ENCODE measurements at places on chromosomes 6 and 20.

DNA sequence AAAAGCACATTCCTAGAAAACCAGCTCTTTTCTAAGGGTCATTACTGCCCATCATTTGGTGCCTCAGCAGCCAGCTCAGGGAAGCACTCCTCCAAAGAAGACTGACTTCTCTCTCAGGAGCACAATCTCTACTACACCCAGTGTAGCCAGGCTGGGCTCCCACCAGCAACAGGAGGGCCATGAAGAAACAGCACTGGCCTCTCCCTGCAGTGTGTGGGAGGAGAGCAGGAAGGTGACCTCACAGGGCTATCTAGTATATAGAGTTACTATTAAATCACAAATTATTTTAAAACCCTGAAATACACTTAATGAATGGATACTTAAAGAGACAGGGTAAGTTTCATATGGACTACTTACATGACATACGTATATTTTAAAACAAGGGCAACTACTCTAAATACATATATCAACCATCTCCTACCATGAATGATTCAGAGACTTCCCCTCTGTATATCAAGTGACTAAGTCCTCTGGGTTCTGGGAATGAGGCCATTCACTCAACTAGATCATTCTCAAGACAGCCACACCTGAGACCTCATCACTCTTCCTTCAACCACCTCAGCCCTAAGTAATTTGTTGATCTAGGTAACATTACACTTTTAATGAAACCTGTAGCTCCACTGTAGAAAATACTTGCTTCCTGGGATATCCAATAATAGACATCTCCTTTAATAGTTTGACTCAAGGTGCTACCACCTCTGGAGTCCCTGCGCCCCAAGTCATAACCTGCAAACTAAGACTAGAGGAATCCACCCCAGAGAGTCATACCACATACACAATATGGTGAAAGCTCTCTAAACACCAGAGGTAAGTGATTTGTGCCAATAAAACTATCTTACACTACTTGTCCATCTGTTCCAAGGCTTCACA, 25.2 kb downstream of the TBX18 start:
- DNase-seq: no peak

DNA sequence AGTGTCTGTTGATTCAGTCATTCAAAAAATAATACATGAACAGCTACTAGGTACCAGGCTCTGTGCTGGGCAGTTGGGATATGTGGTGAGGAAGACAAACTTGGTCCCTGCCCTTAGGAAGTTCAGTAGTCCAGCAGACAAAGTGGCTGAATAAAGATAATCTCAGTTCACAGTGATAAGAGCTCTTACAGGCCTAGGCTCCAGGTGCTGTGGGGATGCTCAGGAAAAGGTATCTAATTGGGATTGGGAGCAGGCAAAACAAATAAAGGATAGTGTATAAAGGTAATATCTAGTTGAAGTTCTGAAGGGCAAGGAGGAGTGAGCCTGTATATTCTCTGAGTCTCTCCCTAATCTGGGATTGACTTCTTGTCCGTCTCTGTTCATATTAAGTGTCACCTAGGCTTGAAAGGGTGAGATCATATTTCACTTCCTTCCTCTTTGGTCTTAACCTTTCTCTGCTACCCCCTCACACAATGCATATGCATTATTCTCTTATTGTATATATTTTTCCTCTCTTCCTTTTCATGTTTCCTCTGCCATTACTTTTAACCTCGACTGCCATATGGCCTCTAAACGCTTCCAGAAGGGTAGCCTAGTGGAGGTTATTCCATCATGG, 13.5 kb downstream of the PTPN1 start:
- no peak for DNase-seq

- no peak for DNase-seq
These were observed 56.5 kb downstream of the RSPH3 start for GRCh38 chr6:158943380-158944032.

- no peak for DNase-seq
These were observed 2.9 kb upstream of the TRIM39 start for GRCh38 chr6:30323806-30324205.

- DNase-seq: peak; percentile 10
These were observed 437.6 kb downstream of the MAFB start for GRCh38 chr20:40251284-40251932.

- no peak for DNase-seq
These were observed 22.1 kb upstream of the ARHGAP18 start for GRCh38 chr6:129732034-129732433.

DNA sequence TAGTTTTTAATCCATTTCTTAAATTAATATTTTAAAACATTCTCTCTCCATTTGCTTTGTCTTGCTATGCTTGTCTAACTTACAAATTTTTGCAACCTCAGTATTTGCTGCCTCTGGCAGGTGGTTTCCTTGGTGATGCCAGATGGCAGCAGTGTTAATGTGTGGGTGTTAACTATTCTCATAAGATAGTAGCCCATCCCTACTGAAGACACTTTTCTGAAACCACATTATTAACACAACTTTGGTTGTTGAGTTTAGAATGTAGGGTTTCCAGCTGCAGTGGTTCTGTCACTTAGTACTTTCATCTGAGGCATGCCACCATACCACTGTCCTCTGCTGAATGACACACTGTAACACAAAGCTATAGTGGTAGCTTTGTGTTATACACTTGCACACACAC, 75.1 kb downstream of the MYO6 start:
- no peak for DNase-seq

DNA sequence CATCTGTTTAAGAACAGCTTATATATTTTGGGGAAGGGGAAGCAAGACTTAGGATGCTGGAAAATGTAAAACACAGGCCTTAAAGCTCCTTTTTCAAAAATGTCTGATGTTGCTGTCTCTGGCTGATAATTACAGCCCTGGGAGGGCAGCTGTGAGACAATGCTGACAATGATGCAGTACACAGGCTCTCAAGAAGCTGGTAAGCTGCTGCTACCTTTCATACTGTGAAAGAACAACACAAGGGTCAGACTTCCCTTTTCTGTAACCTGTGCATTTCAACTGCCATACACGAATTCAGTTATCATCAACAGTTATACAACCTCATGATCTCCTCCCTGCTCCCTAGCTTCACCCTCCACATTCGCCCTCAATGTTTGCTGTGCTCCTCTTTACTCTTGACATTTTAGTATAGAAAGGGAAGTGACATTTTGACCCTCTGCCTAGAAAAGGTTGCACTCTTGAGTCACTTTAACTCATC, 25.2 kb downstream of the MAP7 start:
- no peak for DNase-seq
